Spinal cord (tissue), 10 donors: ENCODE measurements at places on chromosomes 4 and X. TPM values are rescaled to one million over a fixed set of nuclear protein-coding genes. Genes with fewer than 3 reads are reported as not detected.

GCNA gene
- polyA plus RNA-seq: 3.4 TPM

TSPAN7 gene
- polyA plus RNA-seq: 601 TPM

MBTPS2 gene
- 34.7 TPM for polyA plus RNA-seq

PCSK1N gene
- polyA plus RNA-seq: 566 TPM

AFF2 gene
- polyA plus RNA-seq: 23.1 TPM

RHOH gene
- polyA plus RNA-seq: 1.1 TPM

FMR1NB gene
- 0.18 TPM for polyA plus RNA-seq
